ENCODE measurements at places on chromosomes 12 and 14.

DNA sequence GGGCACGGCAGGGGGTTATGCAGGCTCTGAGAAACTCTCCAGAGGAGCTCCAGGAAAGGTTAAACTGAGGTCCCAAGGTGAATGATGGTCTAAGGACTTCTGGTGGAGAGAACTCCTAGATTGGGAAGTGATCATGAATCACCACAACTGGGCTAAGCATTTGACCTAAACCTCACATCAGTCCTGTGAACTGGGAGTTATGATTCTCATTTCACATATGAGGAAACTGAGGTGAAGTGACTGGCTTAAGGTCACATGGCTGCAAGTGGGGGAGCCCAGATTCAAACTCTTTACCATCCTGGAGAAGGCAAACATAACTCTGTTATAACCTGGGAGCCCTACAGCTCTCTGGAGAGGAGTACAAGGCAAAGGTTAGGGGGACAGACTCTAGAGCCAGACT is 4.2 kb downstream of the RARG start:
- DNase-seq = no peak

- DNase-seq = peak; percentile 24
Observed at GRCh38 chr14:60092526-60092920, 800 bp downstream of the PCNX4 start.

- DNase-seq = no peak
Observed at GRCh38 chr12:63957496-63957895, 113.0 kb downstream of the SRGAP1 start.

DNA sequence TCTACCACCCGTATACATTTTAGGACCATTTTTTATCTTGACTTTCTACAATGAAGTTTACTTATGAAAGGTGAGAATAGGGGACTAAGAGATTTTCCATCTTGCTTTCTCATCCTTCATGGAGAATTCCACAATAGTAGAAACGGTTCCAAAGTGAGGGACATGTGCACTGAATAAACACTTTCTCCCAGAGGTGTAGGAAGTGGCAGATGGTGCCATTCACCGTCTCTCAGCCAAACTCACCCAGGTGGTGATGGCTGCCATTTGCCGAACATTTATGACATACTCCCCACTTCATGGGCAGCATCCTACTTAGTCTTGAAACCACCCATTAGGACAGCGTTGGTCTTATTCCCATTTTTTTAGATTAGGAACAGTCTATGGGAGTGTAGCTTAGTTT is 540.5 kb downstream of the DIO2 start:
- no peak for DNase-seq

DNA sequence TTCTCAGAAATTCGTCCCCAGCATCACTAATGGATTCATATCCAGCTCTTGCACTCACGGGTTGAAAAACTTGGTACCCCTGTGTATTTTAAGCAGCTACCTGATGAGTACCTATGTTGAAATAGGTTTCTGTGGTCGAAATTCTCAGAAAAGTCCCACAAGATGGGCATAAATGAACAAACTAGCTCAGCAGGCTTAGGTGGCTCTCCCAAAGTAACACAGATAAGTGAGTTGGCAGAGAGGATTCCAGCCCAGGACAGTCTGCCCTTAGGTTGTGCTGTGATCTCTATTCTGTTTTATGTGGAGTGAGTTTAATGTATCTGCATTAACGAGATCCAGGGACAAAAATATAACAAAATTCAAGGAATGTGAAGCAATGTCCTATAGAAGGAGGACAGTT is 92.3 kb downstream of the RGS6 start:
- DNase-seq = peak; percentile 36

DNA sequence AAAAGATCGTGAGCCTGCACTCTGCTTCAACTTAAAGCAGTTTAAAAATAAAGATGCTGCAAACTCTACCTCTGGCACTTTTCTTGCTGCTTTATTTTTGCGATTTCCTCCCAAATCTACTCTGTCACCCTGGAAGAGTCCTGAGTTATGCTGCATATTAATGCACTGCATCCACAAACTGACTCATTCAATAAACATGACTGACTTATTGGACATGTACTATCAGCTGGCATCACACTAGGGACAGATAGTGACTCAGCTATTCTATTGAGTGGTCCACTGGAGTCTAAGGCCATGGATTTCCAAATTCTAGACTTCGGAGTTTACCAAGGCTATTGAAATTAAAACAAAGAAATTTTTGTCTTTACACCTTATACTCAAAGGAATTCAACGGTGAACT is 90.7 kb upstream of the PTPRR start:
- no peak for DNase-seq

DNA sequence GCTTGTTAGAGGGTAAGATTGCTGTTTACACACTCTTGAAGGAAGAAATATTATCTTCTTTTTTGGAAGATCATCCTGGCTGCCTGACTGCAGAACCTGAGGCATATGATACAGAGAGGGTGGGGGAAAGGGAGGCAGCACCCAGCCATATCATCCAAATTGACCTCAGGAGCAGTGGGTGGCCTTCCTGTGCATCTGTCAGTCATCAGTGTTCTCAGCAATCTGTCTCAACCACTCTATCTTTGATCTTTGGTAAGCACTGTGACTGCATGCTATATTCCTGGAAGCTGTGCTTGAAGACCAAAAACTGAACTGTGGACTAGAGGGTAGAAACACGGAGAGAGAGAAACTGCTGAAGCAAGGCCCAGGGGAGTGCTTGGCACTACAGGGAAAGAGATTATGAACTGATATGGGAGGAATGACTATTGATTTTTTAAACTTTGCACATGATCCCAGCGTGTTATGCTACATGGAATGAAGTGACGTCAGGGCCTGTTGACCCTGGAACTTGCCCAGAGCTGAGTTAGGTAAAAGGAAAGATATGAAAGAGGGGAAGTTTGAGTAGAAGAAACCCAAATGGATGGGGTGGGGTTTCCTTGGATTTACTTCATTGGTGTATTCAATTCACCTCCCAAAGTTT is 171.5 kb downstream of the ASCL1 start:
- no peak for DNase-seq

GRCh38 chr12:60012659-60013058 is 416.8 kb downstream of the SLC16A7 start:
- DNase-seq = no peak

- DNase-seq = no peak
Observed at GRCh38 chr14:101761881-101762529, 496 bp downstream of the PPP2R5C start.

DNA sequence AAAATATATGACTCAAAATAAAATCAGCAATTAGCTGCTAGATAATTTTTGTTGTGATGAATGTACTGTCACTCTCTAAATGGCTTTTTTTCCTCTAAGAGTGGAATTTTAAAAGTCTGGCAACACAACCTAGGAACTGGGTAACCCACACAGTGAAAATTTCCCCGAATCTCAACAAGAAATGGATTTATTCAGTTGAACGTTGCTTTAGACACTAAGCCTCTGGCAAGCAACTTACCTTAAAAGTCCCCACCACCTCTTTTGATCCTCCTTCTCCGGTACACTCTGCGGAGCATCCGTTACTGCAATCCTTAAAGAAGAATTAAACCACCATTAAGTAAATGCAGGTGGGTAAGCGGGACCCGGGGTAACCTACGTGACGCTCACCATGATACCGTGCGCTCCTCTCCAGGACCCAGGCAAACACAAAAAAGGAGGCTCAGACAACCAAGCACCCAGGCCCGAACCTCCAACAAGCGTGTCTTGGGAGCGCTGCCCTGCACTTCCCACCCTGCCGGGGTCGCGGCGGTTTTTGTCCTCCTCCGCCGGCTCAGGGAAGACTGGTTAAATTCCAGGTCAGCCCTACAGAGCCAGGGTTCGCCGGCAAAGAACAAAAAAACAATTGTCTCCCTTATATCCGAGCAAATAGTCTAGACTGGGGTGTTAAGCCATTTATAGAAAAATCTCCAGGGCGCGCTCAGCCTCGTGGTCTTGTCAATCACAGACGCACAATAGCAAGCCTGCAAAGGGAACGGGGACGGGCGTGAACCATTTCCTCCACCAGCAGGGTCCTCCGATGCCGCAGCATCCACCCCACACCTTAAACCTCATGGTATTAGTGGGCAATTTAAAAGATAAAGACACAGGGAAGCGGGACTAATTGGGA is 47.1 kb downstream of the BCAT1 start:
- DNase-seq = peak; percentile 60

DNA sequence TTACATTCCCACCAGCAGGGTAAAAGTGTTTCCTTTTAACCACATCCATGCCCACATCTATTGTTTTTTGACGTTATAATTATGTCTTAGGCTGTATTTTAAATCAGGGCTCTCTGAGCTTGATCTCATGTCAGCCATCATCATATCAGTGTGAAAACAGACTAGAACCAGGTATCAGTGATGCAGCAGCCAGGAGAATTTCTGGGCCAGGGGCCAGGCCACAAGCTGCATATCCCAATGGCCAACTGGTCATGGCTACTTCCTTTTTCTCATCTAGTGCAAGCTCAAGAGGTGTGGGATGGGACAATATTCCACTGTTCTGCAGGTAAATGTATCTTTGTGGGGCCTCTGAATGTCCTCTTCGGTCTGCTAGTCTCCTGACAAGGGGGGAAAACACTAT is 125.1 kb downstream of the CRADD start:
- DNase-seq = no peak

- peak; percentile 56 for DNase-seq
Observed at GRCh38 chr12:108565976-108566375, 3.6 kb downstream of the ISCU start.

GRCh38 chr14:31785574-31785973 is 224.4 kb downstream of the NUBPL start:
- no peak for DNase-seq

- no peak for DNase-seq
Observed at GRCh38 chr14:54839701-54840119, 62.9 kb downstream of the GCH1 start.

GRCh38 chr14:53295985-53296582 is 143.0 kb upstream of the DDHD1 start:
- peak; percentile 58 for DNase-seq

GRCh38 chr12:103530307-103531066 is 34.7 kb upstream of the C12orf42 start:
- DNase-seq = peak; percentile 31

DNA sequence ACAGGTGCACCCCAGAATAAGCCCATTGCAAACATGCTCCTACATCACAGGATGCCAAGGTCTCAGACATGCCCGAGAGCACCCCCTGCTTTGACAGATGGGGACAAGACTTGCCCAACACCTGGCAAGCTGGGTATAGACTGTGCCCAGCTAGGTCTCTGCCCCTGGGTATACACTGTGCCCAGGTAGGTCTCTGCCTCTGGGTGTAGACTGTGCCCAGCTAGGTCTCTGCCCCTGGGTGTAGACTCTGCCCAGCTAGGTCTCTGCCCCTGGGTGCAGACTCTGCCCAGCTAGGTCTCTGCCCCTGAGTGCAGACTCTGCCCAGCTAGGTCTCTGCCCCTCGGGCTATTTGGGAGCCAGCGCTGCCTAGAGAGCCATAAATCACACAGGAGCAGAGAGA is 85.9 kb downstream of the CCDC88C start:
- DNase-seq = no peak

DNA sequence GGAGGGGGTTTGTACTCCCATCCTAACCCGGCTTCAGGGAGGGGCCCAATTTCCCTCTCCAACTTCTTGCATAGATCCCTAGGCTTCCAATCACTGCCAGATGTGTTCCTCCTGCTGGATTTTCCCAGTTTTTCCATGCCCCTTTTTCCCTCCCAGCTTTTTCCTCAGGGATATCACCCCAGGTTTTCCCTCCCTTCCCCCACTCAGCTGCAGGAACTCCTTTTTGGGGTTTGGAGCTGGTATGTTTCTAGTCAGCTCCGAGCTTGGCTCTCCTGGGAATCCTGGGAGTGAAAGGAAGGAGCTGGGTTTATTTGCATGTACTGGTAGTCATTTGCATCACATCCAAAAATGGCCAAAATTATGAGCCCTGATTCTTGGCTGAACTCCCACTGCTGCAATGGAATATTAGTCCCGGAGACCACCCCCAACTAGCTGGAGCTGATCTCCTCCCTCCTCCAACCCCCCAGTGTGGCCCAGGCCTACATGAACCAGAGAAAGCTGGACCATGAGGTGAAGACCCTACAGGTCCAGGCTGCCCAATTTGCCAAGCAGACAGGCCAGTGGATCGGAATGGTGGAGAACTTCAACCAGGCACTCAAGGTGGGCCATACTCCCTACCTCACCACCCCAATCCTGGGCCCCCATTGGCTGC is 1.4 kb upstream of the RDH5 start:
- no peak for DNase-seq

GRCh38 chr12:116604178-116604895 is 45.2 kb downstream of the MAP1LC3B2 start:
- no peak for DNase-seq

DNA sequence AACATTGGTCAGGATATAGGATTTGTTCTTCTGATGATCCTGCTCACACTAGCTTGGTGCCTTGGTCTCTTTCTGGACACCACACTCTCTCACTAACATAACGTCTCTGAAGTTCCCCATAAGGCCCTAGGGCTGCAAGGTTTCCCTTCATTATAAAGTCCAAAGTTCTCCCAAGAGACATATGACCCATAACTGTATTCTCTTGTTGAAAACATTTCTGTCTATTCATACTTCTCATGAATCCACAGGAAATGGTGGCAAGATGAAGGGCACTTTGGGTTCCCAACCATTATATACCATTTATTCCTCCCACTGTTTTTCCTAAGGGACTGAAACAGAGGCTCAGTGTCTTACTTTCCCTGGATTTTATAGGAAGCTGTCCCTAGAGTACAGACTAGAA is 37.1 kb upstream of the KITLG start:
- DNase-seq = no peak

DNA sequence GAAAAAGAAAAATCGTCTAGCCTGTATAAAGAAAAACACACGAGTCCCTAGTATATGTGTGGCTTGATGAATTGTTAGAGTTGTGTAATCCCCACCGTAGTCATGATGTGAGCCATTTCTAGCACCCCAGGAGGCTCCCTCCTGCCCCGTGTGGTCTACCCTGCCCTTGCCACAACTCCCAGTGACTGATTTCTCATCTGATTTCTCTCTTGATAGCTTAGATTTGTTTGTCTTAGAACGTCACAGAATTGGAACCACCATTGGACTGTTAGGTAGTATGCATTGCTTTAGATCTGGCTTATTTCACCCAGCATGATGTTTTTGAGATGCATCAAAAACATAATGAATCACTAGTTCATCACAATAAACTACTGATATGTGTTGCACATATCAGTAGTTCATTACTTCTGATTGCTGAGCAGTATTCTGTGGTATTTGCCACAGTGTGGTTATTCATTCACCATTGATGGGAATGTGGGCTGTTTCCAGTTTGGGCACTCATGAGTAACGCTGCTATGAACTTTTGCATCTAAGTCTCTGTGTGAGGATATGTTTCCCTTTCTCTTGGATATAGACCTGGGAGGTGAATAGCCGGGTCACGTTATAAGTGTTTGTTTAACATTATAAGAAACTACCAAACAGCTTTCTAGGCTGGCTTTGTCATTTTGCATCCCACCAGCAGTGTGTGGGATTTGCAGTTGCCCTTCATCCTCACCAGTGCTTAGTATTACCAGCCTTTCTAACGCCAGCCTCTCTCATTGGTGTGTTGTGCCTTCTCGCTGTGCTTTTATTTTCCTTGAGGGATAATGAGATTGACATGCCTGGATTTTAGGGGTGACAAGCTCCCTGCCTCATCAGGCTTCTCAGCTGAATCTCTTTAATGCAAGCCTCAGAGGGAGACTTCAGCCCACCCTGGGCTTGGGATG is 31.9 kb upstream of the NCOR2 start:
- peak; percentile 65 for DNase-seq
